ENCODE measurements at places on chromosomes 11 and 22. TPM values are rescaled to one million over a fixed set of nuclear protein-coding genes. Genes with fewer than 3 reads are reported as not detected.

The LRP4 gene
- total RNA-seq, result 4.9 TPM

The PNPLA5 gene
- total RNA-seq, result not detected

The HEPN1 gene
- not detected for total RNA-seq

The GALNT18 gene
- 53.5 TPM for total RNA-seq

The HOATZ gene
- total RNA-seq, result not detected

The CFAP300 gene
- total RNA-seq, result not detected

- H3K4me3 ChIP-seq, result no peak overlapping the region
- no peak overlapping the region for H3K27ac ChIP-seq
- DNase-seq, result no peak
- no peaks in the 10 kb centered on the region for H3K36me3 ChIP-seq
- H3K4me1 ChIP-seq, result peaks cover 16% of the 10 kb centered on the region
- no peaks in the 10 kb centered on the region for H3K27me3 ChIP-seq
These were observed 26.7 kb downstream of the PARVG start for GRCh38 chr22:44207173-44207980.

- no peaks in the 10 kb centered on the region for H3K27me3 ChIP-seq
- no peaks in the 10 kb centered on the region for H3K4me1 ChIP-seq
- H3K36me3 ChIP-seq, result no peaks in the 10 kb centered on the region
- H3K27ac ChIP-seq, result no peak overlapping the region
- no peak overlapping the region for H3K4me3 ChIP-seq
- no peak for DNase-seq
These were observed 54.4 kb downstream of the GRAMD1B start for GRCh38 chr11:123484448-123484847.

DNA sequence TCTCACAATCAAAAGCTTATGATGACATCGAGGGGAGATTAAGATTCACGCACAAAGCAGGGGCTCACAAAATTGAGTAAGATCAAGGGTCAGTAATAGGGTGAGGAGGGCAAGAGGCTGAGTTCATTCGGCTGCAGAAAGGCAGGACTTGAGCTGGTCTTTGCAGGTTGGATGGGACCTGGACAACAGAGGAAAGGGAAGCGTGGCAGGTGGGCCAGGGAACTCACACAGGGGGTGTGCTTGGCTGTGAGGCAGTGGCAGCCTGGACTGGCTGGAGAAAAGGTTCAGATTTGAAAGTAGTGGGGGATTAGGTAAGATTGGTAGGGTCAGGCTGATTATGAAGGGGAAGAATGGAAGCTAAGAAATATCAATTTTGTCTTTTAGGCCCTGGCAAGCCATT lies 161.6 kb downstream of the PKNOX2 start:
- H3K27ac ChIP-seq, result no peak overlapping the region
- H3K4me1 ChIP-seq, result no peaks in the 10 kb centered on the region
- H3K27me3 ChIP-seq, result no peaks in the 10 kb centered on the region
- no peak overlapping the region for H3K4me3 ChIP-seq
- no peaks in the 10 kb centered on the region for H3K36me3 ChIP-seq
- peak; percentile 28 for DNase-seq

GRCh38 chr11:111605681-111606080 lies 3.4 kb downstream of the SIK2 start:
- no peaks in the 10 kb centered on the region for H3K36me3 ChIP-seq
- no peak overlapping the region for H3K27ac ChIP-seq
- DNase-seq, result no peak
- H3K4me3 ChIP-seq, result no peak overlapping the region
- no peaks in the 10 kb centered on the region for H3K4me1 ChIP-seq
- no peaks in the 10 kb centered on the region for H3K27me3 ChIP-seq

- H3K4me1 ChIP-seq, result no peaks in the 10 kb centered on the region
- no peak overlapping the region for H3K27ac ChIP-seq
- H3K4me3 ChIP-seq, result no peak overlapping the region
- H3K27me3 ChIP-seq, result no peaks in the 10 kb centered on the region
These were observed 534.3 kb downstream of the KCNA4 start for GRCh38 chr11:29482510-29482909.

DNA sequence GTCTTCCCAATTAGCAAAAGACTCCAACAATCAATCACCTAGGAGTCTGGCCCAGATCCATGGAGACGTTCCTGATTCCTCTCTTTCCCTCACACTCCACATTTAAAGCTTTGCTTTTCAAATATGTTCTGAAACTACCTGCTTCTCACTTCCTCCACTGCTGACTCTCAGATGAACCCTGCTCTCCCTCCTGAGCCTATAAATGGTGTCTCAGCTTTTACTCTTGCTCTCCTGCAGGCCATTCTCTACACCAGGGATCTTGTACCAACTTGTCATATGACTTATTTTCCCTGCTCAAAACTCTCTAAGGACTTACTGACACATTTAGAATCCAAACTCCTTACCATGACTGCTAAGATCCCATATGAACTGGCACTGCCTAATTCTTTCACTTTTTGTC lies 138.4 kb upstream of the DDI1 start:
- no peaks in the 10 kb centered on the region for H3K27me3 ChIP-seq
- H3K27ac ChIP-seq, result no peak overlapping the region
- no peaks in the 10 kb centered on the region for H3K4me1 ChIP-seq

DNA sequence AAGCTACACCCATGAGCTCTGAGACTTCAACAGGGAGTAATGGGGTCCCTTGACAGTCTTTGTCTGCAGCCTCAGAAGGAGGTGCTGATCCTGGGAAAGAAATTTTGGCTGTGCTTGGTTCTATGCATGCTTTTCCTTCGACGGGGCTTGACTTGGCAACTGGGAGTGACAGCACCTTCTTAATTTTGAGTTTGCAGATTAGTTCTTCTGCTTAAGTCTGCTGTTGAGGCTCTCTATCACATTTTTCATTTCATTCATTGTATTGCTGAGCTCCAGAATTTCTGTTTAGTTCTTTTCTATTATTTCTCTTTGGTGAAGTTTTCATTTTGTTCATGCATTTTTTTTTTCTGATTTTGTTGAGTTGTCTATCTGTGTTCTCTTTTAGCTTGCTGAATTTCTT lies 125.6 kb downstream of the SNX19 start:
- H3K36me3 ChIP-seq, result no peaks in the 10 kb centered on the region
- no peaks in the 10 kb centered on the region for H3K27me3 ChIP-seq
- no peak overlapping the region for H3K27ac ChIP-seq
- no peak overlapping the region for H3K4me3 ChIP-seq
- H3K4me1 ChIP-seq, result peaks cover 11% of the 10 kb centered on the region
- no peak for DNase-seq

- H3K27me3 ChIP-seq, result no peaks in the 10 kb centered on the region
- H3K4me3 ChIP-seq, result no peak overlapping the region
- no peak overlapping the region for H3K27ac ChIP-seq
These were observed 11.7 kb upstream of the MRPL23 start for GRCh38 chr11:1935156-1936071.

GRCh38 chr22:20150381-20151275 lies at the start of gene CCDC188:
Gene CCDC188, minus strand, starts transcription at chr22:20151055. Its CDS starts 69 bp downstream, at chr22:20150986.
- no peaks in the 10 kb centered on the region for H3K4me1 ChIP-seq
- no peak within 1 kb of the TSS for H3K27ac ChIP-seq
- no peak within 1 kb of the TSS for H3K4me3 ChIP-seq
- H3K36me3 ChIP-seq, result peaks cover under 1% of the 10 kb centered on the region
- H3K27me3 ChIP-seq, result peaks cover 4% of the 10 kb centered on the region

DNA sequence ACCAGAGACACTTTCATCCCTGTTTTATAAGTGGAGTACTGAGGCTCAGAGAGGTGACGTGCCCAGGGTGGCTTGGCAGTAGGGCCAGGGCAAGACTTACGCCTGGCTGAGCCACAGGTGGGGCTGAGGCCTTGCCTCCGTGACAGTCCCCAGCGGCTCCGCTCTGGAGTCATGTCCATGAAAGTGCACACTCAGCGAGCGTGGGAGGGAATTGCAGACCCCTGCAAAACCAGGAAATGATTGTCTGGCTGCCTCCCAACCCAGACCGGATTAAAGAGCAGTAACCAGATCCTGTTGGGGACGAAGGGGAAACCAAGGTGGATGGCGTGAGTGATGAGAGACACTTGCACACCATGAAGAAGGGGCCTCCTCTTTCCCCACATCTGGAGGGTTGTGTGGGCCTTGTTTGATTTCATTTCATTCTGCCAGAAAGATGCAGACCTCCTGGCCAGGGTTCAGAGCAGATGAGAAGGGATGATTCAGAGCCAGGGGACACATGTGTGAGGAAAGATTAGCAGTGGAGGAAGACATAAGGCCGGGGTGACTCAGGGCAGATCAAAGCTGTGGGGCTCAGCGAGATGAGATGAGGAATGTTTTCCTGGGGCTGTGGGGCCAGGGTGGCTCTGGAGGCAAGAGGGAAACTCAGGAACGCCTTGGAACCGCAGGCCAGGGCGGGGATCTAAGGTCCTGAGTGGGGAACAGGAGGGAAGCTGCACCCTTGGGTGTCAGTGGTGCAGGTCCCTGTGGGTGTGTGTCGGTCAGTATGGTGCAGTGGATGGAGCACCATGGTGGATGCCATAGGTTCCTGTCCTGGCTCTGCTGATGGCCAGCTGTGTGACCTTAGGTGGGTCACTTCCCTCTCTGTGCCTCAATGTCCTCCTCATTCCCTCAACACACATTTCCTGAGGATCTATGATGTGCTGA lies 29.9 kb upstream of the LRRC32 start:
- no peak overlapping the region for H3K27ac ChIP-seq
- no peak overlapping the region for H3K4me3 ChIP-seq
- no peak for DNase-seq
- H3K4me1 ChIP-seq, result no peaks in the 10 kb centered on the region
- no peaks in the 10 kb centered on the region for H3K36me3 ChIP-seq
- H3K27me3 ChIP-seq, result no peaks in the 10 kb centered on the region

DNA sequence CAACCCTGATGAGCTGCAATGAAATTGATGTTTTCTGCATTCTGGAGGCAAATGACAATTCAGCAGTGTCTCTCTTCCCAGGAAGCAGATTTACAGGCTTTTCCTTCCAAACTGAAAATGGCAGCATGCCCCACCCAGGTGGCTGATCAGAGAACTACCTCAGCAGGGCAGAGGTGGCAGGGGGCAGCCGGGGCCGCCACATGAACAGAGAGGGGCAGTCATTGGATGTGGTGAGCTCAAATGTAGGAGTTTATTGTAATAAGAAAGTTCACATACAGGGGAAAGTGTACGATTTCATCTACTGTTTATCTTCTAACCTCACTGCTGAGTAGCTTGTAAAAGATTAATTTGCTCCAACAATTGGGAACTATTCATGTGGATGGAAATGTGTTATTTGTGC lies 15.7 kb upstream of the PARVA start:
- H3K36me3 ChIP-seq, result no peaks in the 10 kb centered on the region
- DNase-seq, result no peak
- H3K4me1 ChIP-seq, result no peaks in the 10 kb centered on the region
- H3K27me3 ChIP-seq, result no peaks in the 10 kb centered on the region
- H3K4me3 ChIP-seq, result no peak overlapping the region
- no peak overlapping the region for H3K27ac ChIP-seq

DNA sequence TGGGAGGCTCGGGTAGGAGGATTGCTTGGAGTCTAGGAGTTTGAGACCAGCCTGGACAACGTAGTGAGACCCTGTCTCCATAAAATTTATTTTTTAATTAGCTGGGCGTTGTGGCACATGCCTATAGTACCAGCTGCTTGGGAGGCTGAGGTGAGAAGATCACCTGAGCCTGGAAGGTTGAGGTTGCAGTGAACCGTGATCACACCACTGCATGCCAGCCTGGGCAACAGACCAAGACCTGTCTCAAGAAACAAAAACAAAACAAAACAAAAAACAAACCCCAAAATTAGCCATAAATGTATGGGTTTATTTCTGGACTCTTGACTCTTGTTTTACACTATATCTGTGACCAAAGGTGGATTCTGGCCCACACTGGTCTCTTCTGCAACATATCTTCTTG lies 41.6 kb downstream of the EIF3F start:
- H3K4me1 ChIP-seq, result no peaks in the 10 kb centered on the region
- H3K27me3 ChIP-seq, result no peaks in the 10 kb centered on the region
- H3K27ac ChIP-seq, result no peak overlapping the region
- H3K4me3 ChIP-seq, result no peak overlapping the region
- no peaks in the 10 kb centered on the region for H3K36me3 ChIP-seq

DNA sequence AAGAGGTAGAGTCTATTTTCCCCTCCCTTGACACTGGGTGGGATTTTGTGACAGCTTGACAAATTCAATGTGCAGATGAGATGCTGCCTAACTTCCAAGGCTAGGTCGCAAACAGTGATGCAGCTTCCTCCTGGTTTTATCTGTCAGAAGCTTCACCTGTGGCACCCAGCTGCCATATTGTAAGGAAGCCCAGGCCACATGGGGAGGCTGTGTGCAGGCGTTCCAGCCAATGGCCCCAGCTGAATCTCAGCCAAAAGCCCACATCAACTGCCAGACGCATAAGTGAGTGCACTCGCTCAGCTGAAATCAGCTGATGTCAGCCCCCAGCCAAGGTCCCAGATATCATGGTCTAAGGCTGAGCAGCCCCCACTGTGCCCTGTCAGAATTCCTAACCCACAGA lies 24.8 kb upstream of the LINC01488 start:
- no peaks in the 10 kb centered on the region for H3K4me1 ChIP-seq
- no peaks in the 10 kb centered on the region for H3K36me3 ChIP-seq
- no peaks in the 10 kb centered on the region for H3K27me3 ChIP-seq
- H3K27ac ChIP-seq, result no peak overlapping the region
- H3K4me3 ChIP-seq, result no peak overlapping the region
- DNase-seq, result no peak

DNA sequence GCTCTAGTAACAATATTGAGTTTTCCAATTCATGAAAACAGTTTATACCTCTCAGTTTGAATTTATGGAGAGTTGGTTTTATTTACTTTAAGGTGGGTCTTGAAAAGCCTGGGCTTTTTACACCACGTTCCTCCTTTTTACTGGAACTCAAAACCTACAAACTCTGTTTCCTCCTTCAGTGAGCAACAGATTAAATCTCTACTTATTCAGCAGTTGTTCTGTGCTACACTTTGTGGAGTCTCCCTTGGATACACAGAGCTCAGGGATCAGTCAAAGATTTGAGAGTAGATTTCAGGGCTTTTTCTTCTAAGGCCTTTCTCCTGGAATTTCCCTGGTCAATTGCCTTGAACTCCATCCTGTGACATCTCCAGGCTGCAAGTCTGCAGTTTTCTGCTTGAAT lies 3.5 kb downstream of the NXPE1 start:
- no peak overlapping the region for H3K4me3 ChIP-seq
- H3K27me3 ChIP-seq, result no peaks in the 10 kb centered on the region
- H3K36me3 ChIP-seq, result no peaks in the 10 kb centered on the region
- DNase-seq, result no peak

- H3K27me3 ChIP-seq, result no peaks in the 10 kb centered on the region
- H3K36me3 ChIP-seq, result peaks cover 11% of the 10 kb centered on the region
- no peaks in the 10 kb centered on the region for H3K4me1 ChIP-seq
- no peak overlapping the region for H3K27ac ChIP-seq
- DNase-seq, result peak; percentile 33
These were observed 3.0 kb downstream of the UCP3 start for GRCh38 chr11:74005721-74006517.

DNA sequence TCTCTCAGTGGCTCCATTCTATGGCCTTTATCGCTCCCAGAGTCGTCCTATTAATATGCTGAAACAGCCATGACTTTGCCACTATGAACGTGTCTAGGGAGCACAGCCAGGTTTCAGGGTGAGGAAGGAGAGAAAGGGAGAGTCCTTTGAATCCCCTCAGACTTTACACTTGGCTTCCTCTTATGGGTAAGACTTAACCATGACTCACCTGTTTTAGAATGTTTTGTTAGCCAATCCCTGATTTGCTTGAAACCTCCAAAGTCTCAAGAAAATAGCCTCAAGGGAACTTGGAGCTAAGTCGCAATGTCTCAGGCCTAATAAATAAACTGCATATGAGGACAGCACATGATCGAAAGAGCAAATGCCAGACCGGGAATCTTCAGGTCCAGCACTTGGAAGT lies 131.2 kb upstream of the RCN1 start:
- no peaks in the 10 kb centered on the region for H3K4me1 ChIP-seq
- no peaks in the 10 kb centered on the region for H3K27me3 ChIP-seq
- no peak for DNase-seq
- no peak overlapping the region for H3K27ac ChIP-seq

- no peaks in the 10 kb centered on the region for H3K4me1 ChIP-seq
- H3K36me3 ChIP-seq, result no peaks in the 10 kb centered on the region
- H3K27ac ChIP-seq, result no peak overlapping the region
These were observed 46.3 kb upstream of the MPEG1 start for GRCh38 chr11:59259047-59259446.
